SJCRH30 (cell line): ENCODE measurements at places on chromosomes 2 and 18. TPM values are rescaled to one million over a fixed set of nuclear protein-coding genes. Genes with fewer than 3 reads are reported as not detected.

- peaks cover 3% of the 10 kb centered on the region for H3K4me1 ChIP-seq
- 0 out of 2 replicates have a peak, but pooled peaks cover under 1% of the 10 kb centered on the region for H3K27me3 ChIP-seq
- no peak for DNase-seq
Observed at GRCh38 chr2:178108176-178108575, 4.1 kb upstream of the RBM45 start.

GRCh38 chr2:29425866-29426265 lies 310.7 kb downstream of the CLIP4 start:
- no peaks in the 10 kb centered on the region for H3K36me3 ChIP-seq
- no peak overlapping the region for H3K4me3 ChIP-seq
- H3K27me3 ChIP-seq = no peaks in the 10 kb centered on the region
- DNase-seq = no peak
- peaks cover 30% of the 10 kb centered on the region for H3K4me1 ChIP-seq

GRCh38 chr2:101795033-101795432 lies 97.5 kb downstream of the MAP4K4 start:
- H3K4me3 ChIP-seq = no peak overlapping the region
- H3K36me3 ChIP-seq = peaks cover 7% of the 10 kb centered on the region
- no peak for DNase-seq
- no peak overlapping the region for H3K27ac ChIP-seq
- peaks cover 25% of the 10 kb centered on the region for H3K4me1 ChIP-seq

CYP27A1 gene
- 3.2 and 3.6 TPM in 2 replicates for total RNA-seq

DNA sequence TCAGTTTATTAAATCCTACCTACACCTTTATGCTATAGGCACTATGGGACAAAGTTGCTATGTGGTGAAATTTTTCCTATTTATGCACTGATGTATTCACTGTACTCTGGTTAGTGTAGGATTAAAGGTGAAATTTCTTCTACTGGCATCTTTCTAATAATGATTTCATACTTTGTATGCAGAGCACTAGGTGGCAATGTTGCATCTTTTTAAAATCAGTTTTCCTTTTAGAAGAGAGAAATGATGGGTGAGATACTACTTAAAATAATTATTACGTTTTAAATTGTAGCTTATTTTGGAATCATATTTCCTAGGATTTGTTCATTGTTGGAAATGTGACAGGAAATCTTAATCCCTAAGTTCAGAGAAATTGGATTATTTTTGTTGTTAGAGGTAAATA lies 150.9 kb downstream of the CD8B2 start:
- no peak overlapping the region for H3K4me3 ChIP-seq
- no peak overlapping the region for H3K27ac ChIP-seq
- no peaks in the 10 kb centered on the region for H3K4me1 ChIP-seq
- no peaks in the 10 kb centered on the region for H3K27me3 ChIP-seq
- DNase-seq = no peak
- H3K36me3 ChIP-seq = no peaks in the 10 kb centered on the region

- no peaks in the 10 kb centered on the region for H3K4me1 ChIP-seq
- H3K4me3 ChIP-seq = no peak overlapping the region
- H3K36me3 ChIP-seq = peaks cover 37% of the 10 kb centered on the region
- H3K27ac ChIP-seq = no peak overlapping the region
- H3K27me3 ChIP-seq = no peaks in the 10 kb centered on the region
Observed at GRCh38 chr2:109560265-109560664, 53.5 kb downstream of the SEPTIN10 start.

LHCGR gene
- not detected in 2 replicates for total RNA-seq

CNRIP1 gene
- 17.5 and 20.8 TPM in 2 replicates for total RNA-seq

DNA sequence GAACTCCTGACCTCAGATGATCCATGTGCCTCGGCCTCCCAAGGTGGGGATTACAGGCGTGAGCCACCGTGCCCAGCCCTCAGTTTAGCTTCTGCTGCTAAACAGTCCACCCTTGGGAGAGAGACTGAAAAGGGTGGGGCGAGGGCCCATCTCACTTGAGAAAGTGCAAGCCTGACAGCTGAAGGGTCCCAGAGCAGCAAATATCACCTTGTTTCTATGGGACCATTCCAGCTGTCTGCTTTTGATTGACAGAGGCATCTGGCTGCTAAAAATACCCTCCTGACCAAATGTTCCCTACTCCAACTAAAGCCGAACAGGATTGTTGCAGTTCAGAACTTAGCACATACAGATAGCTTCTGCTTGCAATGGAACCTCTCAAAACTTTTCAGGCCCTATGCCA lies 436 bp upstream of the SMYD1 start:
- peak overlapping the region; percentile 43 for H3K4me3 ChIP-seq
- H3K27me3 ChIP-seq = no peaks in the 10 kb centered on the region
- DNase-seq = peak; percentile 99
- no peaks in the 10 kb centered on the region for H3K36me3 ChIP-seq

CRYGD gene
- total RNA-seq = not detected in 2 replicates

GRCh38 chr2:118774458-118775133 lies 72.9 kb downstream of the EN1 start:
- H3K27me3 ChIP-seq = peaks cover 5% of the 10 kb centered on the region; the same call in 1 of the 2 replicates
- no peaks in the 10 kb centered on the region for H3K36me3 ChIP-seq
- H3K4me3 ChIP-seq = no peak overlapping the region
- peak; percentile 30 for DNase-seq
- H3K27ac ChIP-seq = no peak overlapping the region
- no peaks in the 10 kb centered on the region for H3K4me1 ChIP-seq

DNA sequence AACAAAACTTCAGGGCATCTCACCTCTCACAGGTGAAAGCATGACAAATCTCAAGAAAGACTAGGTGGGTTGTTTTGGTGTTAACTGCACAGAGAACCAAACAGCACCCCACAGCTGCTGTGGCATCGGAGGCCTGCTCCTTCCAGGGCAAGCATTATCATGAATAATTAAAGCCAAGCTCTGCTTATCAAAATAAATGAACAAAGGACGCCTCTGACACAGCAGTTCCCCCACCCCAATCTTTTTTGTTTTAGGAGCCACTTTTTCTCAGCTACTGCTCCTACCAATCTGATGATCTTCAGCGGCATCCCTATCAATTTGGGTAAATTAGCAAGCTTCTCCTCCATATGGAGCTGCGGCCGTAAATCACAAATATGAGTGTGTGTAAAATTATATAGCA lies 58.6 kb downstream of the KLF7 start:
- H3K27ac ChIP-seq = peak overlapping the region; percentile 38; the same call in 1 of the 2 replicates
- H3K36me3 ChIP-seq = no peaks in the 10 kb centered on the region
- H3K4me1 ChIP-seq = peaks cover 11% of the 10 kb centered on the region
- H3K4me3 ChIP-seq = no peak overlapping the region
- no peak for DNase-seq
- no peaks in the 10 kb centered on the region for H3K27me3 ChIP-seq

- no peak overlapping the region for H3K4me3 ChIP-seq
- H3K36me3 ChIP-seq = no peaks in the 10 kb centered on the region
Observed at GRCh38 chr18:34122724-34123334, 101.9 kb downstream of the NOL4 start.

GRCh38 chr2:61926531-61927477 lies 21.3 kb downstream of the COMMD1 start:
- no peak overlapping the region for H3K4me3 ChIP-seq
- DNase-seq = no peak

DNA sequence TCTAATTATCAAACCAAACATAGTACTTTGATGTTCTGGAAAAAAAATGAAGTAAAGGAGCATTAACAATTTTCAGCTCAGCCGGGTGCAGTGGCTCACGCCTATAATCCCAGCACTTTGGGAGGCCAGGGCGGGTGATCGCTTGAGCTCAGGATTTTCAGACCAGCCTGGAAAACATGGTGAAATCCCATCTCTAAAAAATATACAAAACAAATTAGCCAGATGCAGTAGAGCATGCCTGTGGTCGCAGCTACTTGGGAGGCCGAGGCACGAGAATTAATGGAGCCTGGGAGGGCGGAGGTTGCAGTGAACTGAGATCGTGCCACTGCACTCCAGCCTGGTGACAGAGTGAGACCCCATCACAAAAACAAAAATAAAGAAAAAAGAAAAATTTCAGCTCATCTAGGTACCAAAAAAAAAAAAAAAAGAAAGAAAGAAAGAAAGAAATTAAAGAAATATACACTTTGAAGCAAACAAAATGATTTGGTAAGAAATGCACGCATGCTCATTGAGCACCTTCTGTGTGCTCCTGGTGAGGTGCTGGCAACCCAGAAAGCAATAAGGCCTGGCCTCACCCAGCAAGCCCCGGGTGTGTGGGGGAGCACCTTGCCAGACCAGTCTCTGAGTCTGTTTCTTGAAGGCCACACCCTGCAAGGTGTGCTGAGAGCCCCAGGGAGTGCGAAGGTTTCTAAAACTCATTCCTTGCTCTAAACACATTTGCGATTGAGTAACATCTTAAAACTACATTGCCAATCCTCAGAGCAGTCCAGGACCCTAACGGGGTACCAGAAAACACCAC lies 133.5 kb downstream of the TFCP2L1 start:
- H3K36me3 ChIP-seq = no peaks in the 10 kb centered on the region
- peak; percentile 57 for DNase-seq
- H3K4me1 ChIP-seq = peaks cover 4% of the 10 kb centered on the region; the same call in 1 of the 2 replicates
- H3K4me3 ChIP-seq = no peak overlapping the region

EFEMP1 gene
- total RNA-seq = 0.06 TPM in 1 of 2 replicates, not detected in the other

GRCh38 chr2:150052457-150052856 lies 435.0 kb downstream of the RND3 start:
- H3K27ac ChIP-seq = no peak overlapping the region
- no peaks in the 10 kb centered on the region for H3K27me3 ChIP-seq
- DNase-seq = no peak
- no peaks in the 10 kb centered on the region for H3K36me3 ChIP-seq
- H3K4me1 ChIP-seq = no peaks in the 10 kb centered on the region

DNA sequence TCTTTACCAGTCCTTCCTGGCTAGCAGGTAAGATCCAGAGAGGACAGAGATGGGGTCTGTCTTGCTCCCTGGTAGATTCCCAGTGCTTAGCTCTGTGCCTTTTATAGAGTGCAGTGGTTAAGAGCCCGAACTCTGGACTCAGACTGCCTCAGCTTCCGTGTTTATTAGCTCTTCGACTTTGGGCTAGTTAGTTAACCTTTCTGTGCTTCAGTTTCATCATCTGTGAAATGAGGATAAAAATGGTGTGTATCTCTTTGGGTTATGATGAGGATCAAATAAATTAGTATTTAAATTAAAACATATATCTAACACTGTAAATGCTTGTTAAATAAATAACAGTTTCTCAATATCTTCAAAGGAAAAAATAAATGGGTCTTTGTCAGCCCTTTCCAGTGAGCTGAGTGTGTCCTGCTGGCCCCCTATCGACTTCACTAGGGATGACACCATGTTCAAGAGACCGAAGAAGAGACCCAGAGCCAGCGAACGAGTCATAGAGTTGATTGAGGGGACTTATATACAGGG lies 38.2 kb downstream of the CERS6 start:
- no peaks in the 10 kb centered on the region for H3K27me3 ChIP-seq
- H3K27ac ChIP-seq = no peak overlapping the region
- no peaks in the 10 kb centered on the region for H3K36me3 ChIP-seq
- no peak for DNase-seq
- H3K4me1 ChIP-seq = no peaks in the 10 kb centered on the region
- no peak overlapping the region for H3K4me3 ChIP-seq

DNA sequence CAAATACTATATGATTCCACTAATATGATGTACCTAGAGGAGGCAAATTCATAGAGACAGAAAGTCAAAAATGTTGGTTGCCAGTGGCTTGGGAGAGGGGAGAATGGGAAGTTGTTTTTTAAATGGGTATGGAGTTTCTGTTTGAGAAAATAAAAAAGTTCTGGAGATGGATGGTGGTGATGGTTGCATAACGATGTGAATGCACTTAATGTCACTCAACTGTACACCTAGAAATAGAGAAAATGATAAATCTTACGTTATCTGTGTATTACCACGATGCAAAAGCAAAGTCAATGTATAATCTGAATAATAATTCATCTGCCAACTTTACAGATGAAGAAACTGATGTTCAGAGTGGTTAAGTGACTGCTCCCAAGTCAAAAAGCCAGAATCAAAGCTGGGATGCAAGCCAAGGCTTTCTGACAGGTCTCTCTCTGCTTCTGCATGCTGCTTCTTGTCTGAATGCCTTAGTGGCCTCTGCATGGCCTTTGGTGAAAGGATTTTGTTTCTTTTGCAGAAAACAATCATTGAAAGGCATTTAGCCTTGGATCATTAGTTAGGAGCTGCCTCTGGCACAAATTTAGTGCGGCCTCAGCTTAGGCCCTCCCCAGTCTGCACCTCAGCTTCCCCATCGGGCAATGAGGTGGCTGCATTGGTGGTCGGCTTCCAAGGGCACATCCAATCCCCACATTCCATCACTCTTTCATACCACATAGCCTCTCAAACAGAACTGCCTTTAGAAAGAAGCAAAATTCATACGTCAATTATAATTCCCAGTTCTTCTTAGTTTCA lies 46.5 kb upstream of the MYCN start:
- H3K27me3 ChIP-seq = no peaks in the 10 kb centered on the region
- H3K36me3 ChIP-seq = no peaks in the 10 kb centered on the region
- no peak overlapping the region for H3K27ac ChIP-seq
- DNase-seq = no peak
- H3K4me3 ChIP-seq = no peak overlapping the region
- peaks cover 30% of the 10 kb centered on the region for H3K4me1 ChIP-seq

DNA sequence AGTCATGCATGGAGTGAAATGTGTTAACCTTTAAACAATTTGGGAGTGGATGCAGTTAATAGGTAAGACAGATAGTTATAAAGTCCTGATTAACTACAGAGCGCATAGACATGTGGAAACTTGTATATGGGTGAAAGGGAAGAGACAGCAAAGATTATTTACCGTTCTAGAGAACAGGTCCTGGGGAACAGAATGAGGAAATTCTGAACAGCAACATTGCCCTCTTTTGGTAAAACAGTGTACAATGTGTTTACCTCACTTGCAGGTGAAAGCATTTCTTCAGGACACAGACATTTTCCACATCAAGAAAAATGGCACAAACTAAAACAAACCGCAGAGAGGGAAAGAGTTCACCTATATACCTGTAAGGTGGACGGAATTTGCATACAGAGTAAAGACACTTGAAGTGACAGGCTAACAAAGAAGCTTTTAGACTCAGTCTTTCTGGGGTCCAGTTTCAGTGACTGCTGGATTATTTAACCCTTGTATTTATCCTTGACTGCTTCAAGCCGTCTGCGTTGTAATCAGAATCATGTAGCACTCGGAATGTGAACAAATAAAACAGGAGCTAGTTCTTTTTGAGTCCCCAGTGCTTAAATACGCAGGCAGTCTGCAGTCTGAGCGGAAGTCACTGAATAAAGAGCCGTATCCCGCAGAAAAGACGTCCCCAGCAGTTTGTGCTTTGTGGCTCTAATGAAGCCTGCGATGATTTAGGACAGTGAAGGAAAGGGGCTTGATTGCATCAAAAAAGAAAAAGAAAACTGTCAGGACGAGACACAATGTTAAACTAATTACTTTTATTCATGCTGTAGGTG lies 364.8 kb upstream of the GALNT5 start:
- peak; percentile 58 for DNase-seq
- no peak overlapping the region for H3K27ac ChIP-seq
- H3K4me1 ChIP-seq = no peaks in the 10 kb centered on the region
- H3K4me3 ChIP-seq = peak overlapping the region; percentile 21
- no peaks in the 10 kb centered on the region for H3K27me3 ChIP-seq
